ENCODE measurements at places on chromosomes 7 and 10. TPM values are rescaled to one million over a fixed set of nuclear protein-coding genes. Genes with fewer than 3 reads are reported as not detected.

Gene KIF11
- total RNA-seq: 14.5 TPM

Gene GJD4
- not detected for total RNA-seq

Gene TEX47
- not detected for total RNA-seq

Gene HIP1
- total RNA-seq: 25.7 TPM

Gene FKBP6
- total RNA-seq: not detected

Gene APBB1IP
- total RNA-seq: 0.06 TPM

Gene ZNF438
- total RNA-seq: 2.4 TPM

Gene TUBGCP2
- 51.0 TPM for total RNA-seq

Gene P4HA1
- 49.4 TPM for total RNA-seq

Gene FZD1
- total RNA-seq: 1.5 TPM

Gene RPP30
- 29.8 TPM for total RNA-seq

Gene CCDC3
- 1.5 TPM for total RNA-seq

Gene LRRTM3
- total RNA-seq: not detected

Gene ZNF777
- total RNA-seq: 2.4 TPM

Gene TMEM273
- total RNA-seq: 68.0 TPM

Gene SSBP1
- 130 TPM for total RNA-seq

Gene NEUROG3
- total RNA-seq: not detected

Gene MMP21
- not detected for total RNA-seq

Gene POMZP3
- total RNA-seq: 6.0 TPM

Gene ASB10
- not detected for total RNA-seq

Gene PRTFDC1
- 9.1 TPM for total RNA-seq

Gene GFRA1
- total RNA-seq: 1.6 TPM

Gene ZFAND4
- 2.3 TPM for total RNA-seq

Gene COL17A1
- 0.88 TPM for total RNA-seq

Gene LRIT2
- total RNA-seq: not detected

Gene FAM237B
- not detected for total RNA-seq

Gene COL28A1
- under 0.01 TPM for total RNA-seq

Gene MUC12
- total RNA-seq: not detected

Gene GET4
- total RNA-seq: 28.7 TPM

Gene MCM7
- 98.1 TPM for total RNA-seq

Gene CLCN1
- total RNA-seq: not detected

Gene SDHAF3
- 2.1 TPM for total RNA-seq

Gene PPP1R9A
- total RNA-seq: 15.9 TPM

Gene EIF5AL1
- 0.16 TPM for total RNA-seq

Gene FAM25G
- total RNA-seq: not detected

Gene GPR37
- total RNA-seq: 0.16 TPM

Gene PAX4
- total RNA-seq: not detected

Gene ANXA8L1
- total RNA-seq: not detected

Gene HGF
- 0.82 TPM for total RNA-seq

Gene OR2A1
- total RNA-seq: not detected

Gene SH2D4B
- total RNA-seq: 0.16 TPM

Gene CFTR
- not detected for total RNA-seq

Gene ZNF503
- 0.32 TPM for total RNA-seq

Gene FAM185A
- 6.8 TPM for total RNA-seq

Gene AKR1D1
- not detected for total RNA-seq

Gene CDC14C
- total RNA-seq: not detected

Gene CRPPA
- 0.97 TPM for total RNA-seq

Gene CYP3A4
- total RNA-seq: not detected

Gene SFTPA1
- total RNA-seq: not detected

Gene ABCB4
- total RNA-seq: 0.32 TPM

Gene GIMAP7
- 41.2 TPM for total RNA-seq

Gene SMKR1
- 0.38 TPM for total RNA-seq

Data from bladder microvascular endothelial cell (primary cell).